ENCODE measurements at places on chromosomes 1 and 21. TPM values are rescaled to one million over a fixed set of nuclear protein-coding genes. Genes with fewer than 3 reads are reported as not detected.

DNA sequence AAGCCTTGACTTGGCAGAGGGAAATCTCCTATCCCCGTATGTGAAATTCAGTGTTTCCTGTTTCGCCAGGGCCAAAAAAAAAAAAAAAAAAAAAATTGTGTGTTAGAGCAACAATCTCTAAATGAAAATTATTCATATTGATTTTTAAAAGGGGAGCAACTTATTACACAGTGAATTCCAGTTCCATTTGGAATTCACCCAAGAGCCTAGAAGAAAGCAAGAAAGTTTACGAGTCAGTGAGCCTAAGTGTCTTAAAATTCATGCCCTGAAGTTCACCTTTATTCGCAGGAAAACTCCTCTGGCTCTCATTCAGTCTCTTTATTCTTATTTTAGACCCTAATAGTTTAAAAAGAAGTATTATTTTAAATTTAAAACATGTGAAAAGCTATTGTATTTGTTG, 42.1 kb upstream of the HUNK start:
- no peak for DNase-seq

- no peak for DNase-seq
These were observed 680 bp downstream of the MAGOH start for GRCh38 chr1:53237638-53238037.

GRCh38 chr1:10210841-10211804, 753 bp downstream of the KIF1B start:
- DNase-seq, result peak; percentile 96

DNA sequence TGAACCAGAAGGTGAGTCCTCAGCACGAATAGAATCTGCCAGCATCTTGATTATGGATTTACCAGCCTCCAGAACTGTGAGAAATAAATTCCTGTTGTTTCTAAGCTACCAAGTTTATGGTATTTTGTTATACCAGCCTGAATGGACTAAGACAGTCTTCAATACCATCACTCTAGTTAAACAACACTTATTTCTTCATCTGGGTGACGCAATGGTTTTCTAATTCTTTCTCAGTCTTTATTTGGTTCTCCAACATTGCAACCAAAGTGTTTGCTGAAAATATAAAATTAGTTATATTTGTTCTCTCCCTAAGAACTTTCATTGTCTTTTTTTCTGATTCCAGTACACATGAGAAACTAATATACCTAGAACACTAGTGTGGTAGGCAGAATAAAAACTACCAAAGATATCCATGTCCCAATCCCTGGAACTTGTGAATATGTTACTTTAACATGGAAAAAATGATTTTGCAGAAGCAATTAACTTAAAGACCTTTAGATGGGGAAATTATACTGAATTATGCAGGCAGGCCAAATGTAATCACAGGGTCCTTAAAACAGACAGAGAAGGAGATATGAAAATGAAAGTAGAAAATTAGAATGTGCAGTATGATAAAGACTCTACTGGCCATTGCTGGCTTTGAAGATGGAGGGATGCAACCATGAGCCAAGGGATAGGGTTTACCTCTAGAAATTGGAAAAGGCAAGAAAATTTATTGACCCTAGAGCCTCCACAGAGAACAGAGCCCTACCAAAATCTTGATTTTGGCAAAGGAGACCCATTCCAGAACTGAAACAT, 1115.1 kb downstream of the PLA2G4A start:
- no peak for DNase-seq

HFM1 gene
- total RNA-seq, result 1.6 TPM

GRCh38 chr1:2502661-2503553, 23.5 kb downstream of the PANK4 start:
- DNase-seq, result no peak

DNA sequence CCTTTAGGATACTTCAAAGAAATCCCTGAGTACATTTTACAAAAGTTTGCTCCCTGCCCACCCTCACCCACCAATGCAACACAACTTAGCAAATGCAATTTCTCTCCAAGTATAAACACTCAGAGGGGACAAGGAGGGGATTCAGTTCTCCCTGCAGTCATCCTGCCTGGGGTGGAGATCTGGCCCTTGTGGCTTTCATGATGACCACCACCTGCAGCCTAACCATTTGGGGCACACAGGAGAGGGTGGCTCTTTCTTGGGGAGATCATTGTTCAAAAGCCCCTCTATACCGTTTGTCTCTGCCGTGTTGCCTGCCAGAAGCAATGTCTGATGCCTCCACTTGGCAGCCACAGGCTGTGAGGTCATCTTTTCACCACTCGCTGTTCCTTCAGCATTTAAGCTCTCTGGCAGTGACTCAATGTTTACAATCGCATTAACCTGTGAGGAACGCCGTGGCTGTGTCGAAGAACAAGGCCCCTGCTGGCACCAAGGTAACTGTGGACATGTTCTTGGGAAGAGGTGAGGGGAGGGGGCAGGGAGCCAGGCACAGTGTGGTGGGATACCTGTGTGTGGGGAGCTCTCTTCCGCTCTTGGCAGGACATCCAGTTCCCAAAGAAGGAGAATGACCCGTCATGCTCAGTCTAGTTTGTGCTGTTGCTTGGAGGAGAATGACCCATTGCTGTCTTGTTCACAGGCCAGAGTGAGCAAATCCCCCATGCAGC, 103.9 kb upstream of the DUSP10 start:
- peak; percentile 37 for DNase-seq

DNA sequence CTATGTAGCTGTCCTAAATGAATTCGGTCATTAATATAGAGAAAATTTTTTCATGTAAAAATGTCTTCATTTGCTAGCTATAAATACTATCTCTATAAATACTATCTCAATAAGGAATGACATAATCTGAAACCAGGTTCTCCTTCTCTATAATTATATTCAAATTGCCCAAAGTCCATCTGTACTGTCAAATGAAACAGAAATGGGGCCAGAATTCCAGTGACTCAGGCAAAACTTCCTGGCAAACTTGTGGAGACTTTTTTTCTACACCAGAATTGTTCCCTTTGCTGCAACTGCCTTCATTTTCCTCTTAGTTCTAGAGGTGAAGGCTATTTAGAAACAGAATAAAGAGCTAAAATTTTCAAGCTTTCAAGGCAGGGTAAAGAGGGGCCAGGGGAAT, 152.5 kb downstream of the KCNH1 start:
- DNase-seq, result no peak

- DNase-seq, result no peak
These were observed 427.7 kb upstream of the RUNX1 start for GRCh38 chr21:35476621-35477395.

LIN9 gene
- 4.1 TPM for total RNA-seq

CD84 gene
- total RNA-seq, result 4.8 TPM

PRDM16 gene
- total RNA-seq, result 0.99 TPM

GRCh38 chr1:202324646-202325045, 17.1 kb downstream of the UBE2T start:
- no peak for DNase-seq

TAF5L gene
- 14.7 TPM for total RNA-seq

- DNase-seq, result no peak
These were observed 2.9 kb upstream of the SYT2 start for GRCh38 chr1:202713110-202713509.

TAS1R1 gene
- not detected for total RNA-seq

DNA sequence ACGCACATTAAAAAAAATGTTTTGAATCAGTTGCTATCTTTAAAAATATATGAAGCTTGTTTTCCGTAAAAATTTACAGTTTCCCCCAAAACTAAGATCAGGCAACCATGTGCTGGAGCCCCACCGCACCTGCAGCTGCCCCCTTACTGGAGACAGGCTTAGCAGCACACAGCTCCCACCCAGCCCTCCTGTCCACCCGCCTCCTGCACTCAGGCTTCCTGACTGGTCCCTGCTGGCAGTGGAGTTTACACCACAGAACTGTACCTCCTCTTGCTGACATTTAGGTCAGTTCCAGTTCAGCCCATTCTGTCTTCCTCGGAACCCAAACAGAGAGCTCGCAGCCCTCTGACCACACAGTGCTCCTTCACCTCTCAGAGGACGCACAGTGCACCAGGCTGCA, 2.1 kb downstream of the GPR161 start:
- DNase-seq, result no peak

DNA sequence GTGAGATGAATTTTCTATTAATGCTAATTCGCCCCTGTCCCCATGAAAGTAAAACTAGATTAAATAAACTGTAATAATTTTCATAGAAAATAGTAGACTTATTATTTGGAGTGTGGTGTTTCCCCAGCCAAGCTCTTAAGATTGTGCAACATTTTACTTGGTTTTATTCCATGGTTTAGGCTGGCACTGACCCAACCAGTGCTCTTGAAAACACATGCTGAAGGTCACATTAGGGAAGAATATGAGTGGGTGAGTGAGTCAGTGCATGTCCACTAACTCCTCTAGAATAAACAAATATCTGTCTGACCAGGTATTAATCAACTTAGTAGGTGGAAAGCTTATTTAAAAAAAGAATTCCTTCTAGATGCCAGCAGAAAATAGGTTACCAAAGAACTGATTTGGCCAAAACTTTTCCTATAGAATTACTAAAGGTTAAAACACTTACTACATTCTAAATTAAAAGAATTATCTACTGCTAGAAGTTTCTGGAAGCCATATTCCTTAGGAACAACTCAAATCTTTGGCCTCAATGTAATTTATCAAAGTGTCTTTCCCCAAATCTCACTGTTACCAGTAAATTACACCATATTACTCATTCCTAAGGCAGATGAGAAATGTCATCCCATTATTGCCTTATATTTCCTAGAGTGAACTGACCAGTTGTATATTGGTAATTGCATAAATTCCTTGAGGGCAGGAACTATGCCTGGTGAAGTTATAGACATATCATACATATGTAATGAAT, 89.7 kb upstream of the RGS1 start:
- DNase-seq, result peak; percentile 71
